ENCODE measurements at places on chromosomes 3 and 15.

GRCh38 chr3:97880267-97880666, 58.5 kb downstream of the CRYBG3 start:
- DNase-seq = no peak

- DNase-seq = no peak
These were observed 34.6 kb downstream of the MUC20 start for GRCh38 chr3:195755391-195755790.

DNA sequence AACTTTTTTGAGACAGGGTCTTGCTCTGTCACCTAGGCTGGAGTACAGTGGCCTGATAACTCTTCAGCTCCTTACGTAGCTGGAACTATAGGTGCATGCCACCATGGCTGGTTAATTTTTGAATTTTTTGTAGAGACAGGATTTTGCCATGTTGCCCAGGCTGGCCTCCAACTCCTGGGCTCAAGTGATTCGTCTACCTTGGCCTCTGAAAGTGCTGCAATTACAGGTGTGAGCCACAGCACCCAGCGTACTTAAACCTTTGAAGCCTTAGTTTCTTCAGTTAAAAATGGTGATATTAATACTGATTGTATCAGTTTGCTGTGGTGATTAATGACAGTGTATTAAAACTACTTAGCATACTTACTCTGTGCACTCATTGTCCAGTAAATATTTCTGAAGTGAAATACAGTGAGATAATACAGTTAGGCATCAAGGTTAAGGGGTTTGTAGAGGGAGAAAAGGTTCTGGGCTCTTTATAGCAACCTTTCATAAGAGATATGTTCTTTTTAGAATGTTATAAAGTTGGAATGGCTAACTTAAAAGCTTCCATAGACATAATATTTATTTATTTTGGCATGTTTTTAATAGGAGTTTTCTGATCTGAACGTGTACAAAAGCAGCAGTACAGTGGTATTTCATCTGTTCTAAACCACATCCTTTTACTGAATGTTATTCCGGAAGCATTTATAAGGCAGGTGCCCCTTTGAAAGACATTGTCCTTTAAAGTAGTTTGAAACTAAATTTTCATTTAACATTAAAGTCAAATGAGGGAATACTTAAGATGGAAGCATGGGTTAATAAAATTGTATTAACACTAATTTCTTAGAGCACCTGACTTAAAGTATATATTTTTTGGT, 23.6 kb downstream of the NCK1 start:
- no peak for DNase-seq

DNA sequence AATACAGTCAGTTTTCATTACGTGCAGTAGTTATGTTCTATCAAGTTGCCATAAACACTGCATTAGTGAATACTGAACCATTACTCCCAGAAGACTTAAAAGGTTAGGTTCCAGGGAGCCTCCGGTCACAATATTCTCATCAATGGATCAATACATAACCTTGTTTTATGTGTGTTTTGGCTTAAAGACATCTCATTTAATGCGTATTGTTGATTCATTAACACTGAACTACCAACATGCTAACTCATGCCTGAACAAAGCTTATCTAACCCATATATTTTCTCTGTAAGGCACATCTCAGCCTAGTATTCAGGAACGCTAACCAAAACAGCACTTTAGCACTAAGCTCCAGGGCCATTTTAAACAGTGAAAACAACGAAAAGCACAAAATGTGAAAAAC, 24.1 kb upstream of the NEDD4 start:
- no peak for DNase-seq

GRCh38 chr3:52372822-52373504, 56.8 kb downstream of the DNAH1 start:
- no peak for DNase-seq

GRCh38 chr3:24985668-24986067, 442.4 kb upstream of the RARB start:
- no peak for DNase-seq

GRCh38 chr15:45523166-45523460, 558 bp upstream of the SLC30A4 start:
- no peak for DNase-seq

- no peak for DNase-seq
These were observed 619.0 kb downstream of the MECOM start for GRCh38 chr3:169044331-169045113.

DNA sequence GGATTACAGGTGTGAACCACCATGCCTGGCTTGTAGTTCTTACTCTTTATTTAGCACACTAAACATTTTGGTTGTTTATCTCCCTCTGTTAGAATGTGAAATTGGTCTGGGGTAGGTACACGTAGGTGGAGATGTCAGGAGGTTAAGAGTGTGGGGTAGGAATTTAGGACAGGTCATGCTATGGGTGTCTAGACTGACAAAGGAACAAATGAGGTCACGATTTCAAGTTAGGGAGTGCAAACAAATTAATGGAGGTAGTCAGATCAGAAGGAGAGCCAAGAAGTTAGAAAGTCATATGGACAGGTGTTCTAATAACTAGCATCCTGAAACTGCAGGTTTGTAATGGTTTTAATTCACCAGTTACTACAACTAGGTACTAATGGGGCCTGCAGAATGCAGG, 19.8 kb downstream of the CDV3 start:
- DNase-seq = no peak

DNA sequence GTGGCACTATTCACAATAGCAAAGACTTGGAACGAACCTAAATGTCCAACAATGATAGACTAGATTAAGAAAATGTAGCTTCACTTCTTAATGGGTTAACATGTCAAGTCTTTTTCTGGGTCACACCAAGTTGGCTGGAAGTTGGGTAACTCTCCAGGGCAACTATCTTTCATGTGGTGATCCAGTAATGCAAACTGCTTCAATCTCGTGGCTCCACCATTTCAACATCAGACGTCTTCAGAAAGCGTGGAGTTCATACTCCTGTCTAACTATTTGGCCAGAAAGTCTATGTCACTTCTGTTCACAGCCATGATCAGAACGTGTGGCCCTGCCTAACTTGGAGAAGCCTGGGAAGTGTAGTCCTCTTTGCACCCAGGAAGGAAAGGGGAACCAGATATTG, 32.2 kb downstream of the DUT start:
- DNase-seq = no peak

DNA sequence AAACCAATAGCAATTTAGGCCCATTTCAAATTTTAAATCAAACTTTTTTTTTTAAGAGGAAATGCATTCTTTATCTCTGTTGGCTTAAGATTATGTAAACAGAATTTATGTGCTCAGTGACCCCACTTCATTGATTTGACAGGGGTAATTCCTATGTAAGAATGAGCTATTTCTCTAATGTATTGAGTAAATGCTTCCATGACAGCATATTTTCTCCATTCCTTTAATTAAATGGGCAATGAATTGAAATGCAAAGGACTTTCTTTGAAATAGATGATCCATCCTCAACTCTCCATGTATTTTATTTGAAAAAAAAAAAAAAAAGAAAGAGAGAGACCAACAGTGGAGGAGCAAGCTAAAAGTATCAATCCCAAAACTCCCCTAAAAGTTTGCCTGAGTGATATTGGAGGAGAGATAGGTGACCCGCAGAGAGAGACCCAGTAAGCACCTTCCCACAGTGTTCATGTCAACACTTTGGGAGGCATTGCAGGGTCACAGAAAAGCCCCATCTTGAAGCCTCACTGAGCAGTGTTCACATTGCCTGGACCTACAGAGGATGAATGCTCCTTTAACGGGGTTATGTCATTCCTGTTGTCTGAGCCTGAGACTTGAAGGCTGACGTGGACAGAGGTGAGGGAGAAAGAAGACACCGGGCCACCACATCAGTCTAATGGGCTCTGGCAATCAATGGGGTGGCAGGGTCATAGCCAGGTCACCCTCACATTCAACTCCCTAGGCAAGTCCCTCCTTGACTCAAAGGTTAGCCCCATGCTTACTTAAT, 176.0 kb downstream of the SHOX2 start:
- no peak for DNase-seq

- DNase-seq = peak; percentile 27
These were observed 593 bp downstream of the CIAO2A start for GRCh38 chr15:64092864-64093626.

- DNase-seq = no peak
These were observed 16.4 kb upstream of the SLC35G2 start for GRCh38 chr3:136802481-136802996.

DNA sequence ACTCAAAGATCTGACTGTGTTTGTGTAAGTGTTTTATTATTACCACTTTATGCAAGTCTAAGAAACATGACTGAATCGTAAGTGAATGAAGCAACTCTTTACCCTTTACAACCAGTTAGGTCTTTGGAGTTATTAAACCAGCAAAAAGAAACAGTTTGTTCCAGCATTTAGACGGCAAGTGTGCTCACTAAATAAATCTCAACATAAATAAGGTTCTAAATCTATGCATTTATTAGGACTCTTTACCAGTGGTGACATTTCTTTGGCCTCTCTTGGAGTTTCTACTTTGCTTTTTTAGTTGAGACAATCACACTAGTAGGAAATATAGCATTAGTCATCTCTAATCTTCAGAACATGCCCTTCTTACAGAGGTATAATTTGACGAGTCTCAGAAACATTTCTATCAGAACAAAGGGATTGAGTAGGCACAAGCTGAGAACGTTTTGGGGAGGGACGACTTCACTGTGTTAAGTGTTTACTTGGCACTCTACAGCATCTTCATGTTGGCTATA, 739.9 kb upstream of the NR2F2 start:
- no peak for DNase-seq

DNA sequence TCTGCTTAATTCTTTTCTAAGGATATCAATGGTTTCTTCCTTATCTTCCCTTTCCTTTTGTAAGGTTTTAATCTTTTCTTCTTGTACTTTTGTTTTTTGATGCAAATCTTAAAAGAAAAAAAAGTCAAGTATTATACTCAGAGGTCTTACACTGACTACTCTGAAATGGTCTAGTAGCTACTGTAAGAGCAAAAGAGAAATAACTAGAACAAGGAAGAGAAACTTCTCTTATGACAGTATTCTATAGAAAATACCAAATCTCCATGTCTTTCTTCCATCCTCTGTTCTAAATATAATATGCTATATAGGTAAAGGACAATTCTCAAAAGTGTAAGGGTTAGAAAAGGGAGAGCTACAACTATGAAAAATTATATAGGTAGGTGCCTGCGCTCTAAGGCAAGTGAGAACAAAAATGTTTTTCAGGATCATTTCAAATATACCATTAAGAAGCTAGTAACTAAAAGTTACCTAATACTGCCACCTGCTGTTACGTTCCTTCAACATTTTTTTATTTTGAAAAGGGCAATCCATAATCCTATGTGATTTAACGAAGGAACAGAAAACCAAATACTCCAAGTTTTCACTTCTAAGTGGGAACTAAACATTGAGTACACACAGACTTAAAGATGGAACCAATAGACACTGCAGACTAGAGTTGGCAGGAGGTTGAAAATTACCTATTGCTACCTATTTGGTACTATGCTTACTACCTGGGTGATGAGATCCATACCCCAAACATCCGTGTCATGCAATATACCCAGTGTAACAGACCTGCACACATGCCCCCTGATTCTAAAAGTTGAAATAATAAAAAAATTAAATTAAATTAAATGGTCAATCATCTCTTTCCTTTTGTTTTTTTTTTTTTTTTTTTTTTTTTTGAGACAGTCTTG, 36.7 kb downstream of the CIP2A start:
- DNase-seq = peak; percentile 15

DNA sequence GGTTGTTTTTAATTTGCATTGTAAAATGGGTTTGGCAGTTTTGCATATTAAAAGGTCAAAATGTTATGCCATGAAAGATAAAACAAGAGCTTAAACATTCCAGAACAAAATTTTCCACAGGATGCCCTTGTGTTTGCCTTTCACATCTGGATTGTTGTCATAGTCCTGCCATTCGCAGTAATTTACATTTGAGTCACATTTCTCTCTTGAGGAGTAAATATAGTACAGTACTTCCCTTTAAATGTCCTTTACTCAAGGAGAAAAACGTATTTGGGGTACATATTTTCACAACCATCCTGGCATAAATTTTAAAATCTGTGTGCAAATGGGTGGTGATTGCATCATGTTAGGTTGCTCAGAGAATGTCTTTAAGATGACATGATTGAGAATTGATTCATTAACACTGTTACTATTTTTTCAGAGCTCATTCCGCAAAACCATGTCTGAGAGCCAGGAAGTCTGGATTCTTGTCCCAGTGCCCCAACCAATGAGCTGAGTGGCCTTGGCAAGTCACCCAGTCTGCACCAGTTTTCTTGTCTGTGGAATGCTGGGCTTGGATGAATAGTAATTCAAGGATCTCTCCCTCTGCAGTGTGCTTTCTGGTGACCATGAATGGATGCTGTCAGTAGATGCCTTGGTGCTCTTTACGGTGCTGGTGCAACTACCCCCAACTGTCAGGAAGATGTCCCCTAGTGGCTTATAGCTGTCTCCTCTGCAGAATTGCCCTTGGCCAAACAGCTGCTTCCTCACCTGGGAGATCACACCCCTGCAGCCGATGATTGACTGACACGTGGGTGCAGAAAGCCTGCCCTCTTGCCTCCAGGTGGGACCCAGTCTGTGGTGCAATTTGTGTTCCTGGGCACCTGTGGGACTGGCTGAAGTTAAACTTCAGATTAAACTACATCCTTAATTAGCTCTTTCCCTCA, 43.0 kb downstream of the ABHD5 start:
- DNase-seq = no peak

- no peak for DNase-seq
These were observed 7.5 kb upstream of the CHST14 start for GRCh38 chr15:40463279-40463678.

- DNase-seq = no peak
These were observed 77.1 kb downstream of the AKAP13 start for GRCh38 chr15:85457392-85457968.

DNA sequence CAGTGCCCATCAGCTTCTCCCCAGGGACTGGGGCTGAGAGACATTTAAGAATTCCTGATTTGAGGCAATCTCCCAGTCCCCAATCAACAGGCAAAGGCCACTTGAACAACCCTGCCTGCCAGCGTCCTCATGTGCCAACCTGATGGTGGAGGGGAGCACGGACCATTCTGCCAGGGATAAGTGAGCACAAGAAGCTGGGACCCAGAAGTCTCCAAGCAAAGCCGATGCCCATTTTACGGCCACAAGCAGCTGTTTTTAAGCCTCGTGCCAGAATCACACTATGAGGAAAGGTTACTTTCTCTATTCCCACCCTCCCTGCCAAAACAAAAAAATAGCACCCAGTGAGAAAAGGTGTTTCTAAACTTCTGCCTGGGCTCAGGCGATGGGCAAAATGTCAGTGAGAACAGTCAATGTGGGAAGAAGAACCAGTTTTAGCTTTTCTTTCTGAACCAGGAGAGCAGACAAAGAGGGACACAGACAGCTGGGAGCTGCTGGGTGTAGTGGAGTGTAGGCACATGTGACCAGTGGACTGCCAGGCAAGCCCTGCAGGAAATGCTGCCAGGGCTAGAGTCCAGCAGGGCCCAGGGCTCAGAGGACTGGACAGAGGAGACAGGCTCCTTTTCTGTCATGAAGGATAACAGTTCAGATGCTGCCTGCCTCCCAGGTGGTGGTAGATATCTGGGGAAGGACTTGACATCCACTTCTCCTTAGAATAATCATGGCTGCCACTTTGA, 57.7 kb downstream of the ATP2B2 start:
- DNase-seq = no peak

- DNase-seq = no peak
These were observed 10.1 kb downstream of the RNF123 start for GRCh38 chr3:49699281-49699979.

- no peak for DNase-seq
These were observed 33.3 kb upstream of the FLNB start for GRCh38 chr3:57974796-57975388.

Data from stimulated activated CD4-positive, alpha-beta T cell treated with anti-CD3 and anti-CD28 coated beads, Interleukin-12 subunit alpha, Interleukin-12 subunit beta, amount 100 ng/mL, for 48 hours (primary cell).